Activated T-cell treated with anti-CD3 and anti-CD28 coated beads, Interleukin-2, amount 50 U/mL, for 72 hours (primary cell): ENCODE measurements at places on chromosomes 7 and 10. TPM values are rescaled to one million over a fixed set of nuclear protein-coding genes. Genes with fewer than 3 reads are reported as not detected.

- no peak for DNase-seq
Observed at GRCh38 chr7:3446786-3447185, 145.7 kb downstream of the SDK1 start.

GRCh38 chr7:121394709-121395140 is 1.4 kb downstream of the FAM3C start:
- no peak for DNase-seq

DNA sequence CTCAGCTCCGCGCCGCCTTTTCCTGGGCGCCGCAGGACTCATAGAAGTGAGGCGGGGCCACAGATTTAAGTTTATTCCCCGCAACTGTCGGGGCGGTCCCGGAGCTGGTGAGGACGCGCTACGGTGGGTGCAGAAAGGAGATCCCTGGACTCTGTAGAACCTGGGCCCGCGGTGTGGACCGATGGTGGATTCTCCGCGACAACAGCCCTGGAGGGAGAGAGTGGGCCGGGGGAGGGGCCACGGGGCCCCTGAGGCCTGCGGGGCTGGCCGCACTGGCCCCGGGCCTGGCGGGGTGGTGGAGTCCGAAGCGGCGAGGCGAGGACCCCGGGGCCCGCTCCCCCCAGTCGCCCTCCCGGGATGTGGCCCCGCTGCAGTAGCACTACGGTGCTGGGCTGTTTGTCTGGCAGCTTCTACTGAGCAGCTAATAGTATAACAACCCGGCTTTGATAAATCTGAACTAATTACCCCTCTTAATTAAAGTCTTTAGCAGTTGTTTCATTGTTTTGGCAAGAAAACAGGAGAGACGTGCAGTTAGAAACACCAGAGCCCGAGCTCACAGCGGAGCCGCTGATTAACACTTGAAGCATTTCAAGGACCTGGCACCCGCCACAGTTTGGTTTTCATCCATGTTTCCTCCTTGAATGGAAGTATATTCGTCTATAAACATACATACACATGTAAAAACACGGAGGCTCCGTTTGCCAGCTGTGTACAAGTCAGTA is 4.2 kb downstream of the FEZF1 start:
- DNase-seq, result no peak

ASZ1 gene
- total RNA-seq, result not detected

DNA sequence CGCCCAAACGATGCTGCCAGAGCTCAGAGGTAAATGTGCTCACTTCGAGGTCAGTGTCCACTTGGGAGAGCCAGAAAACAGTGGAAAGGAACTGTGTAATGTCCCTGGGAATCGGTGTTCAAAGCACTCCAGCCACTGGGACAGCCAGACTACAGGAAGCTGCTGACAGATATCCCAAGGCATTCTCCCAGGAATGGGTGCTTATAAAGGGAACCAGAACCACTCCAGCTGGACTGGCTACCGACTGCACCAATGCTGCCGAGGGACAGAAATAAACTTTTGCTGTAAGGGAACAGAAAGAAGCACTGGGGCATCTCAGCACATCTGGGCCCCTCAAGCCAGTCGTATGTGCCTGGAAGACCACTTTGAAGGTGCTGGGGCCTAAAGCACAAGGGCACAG is 76.7 kb downstream of the ATXN7L1 start:
- DNase-seq, result no peak

DNA sequence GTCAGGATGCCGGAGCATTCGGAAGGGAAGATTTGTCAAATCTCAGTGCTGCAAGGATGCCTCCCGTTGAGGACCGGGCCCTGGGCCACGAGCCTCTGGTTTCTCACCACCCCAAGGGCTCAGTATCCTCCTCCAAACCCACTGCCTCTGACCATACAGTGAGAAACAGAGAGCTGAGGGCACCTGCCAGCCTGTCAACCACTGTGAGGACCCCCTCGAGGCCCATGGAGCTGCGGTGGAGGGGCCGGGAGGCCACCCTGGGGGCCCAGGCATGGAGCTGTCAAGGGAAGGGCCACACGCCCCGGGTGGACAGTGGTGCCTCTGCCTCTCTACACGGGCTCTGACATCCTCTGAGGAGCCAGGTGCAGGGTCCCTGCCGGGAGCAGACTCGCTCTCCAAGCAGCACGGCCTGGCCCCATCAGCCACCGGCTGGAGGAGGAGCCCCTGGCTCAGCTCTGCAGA is 248.0 kb upstream of the TCERG1L start:
- no peak for DNase-seq
